ENCODE measurements at places on chromosomes 4 and X. TPM values are rescaled to one million over a fixed set of nuclear protein-coding genes. Genes with fewer than 3 reads are reported as not detected.

COL4A5 gene
- total RNA-seq, result 12.8 TPM

IL13RA1 gene
- 57.5 TPM for total RNA-seq

SLC10A4 gene
- total RNA-seq, result 9.3 TPM

NPNT gene
- 0.22 TPM for total RNA-seq

TMEM47 gene
- 0.34 TPM for total RNA-seq

GLRB gene
- total RNA-seq, result 1.2 TPM

SPACA5 gene
- not detected for total RNA-seq

TLR7 gene
- total RNA-seq, result not detected

SRPX gene
- 4.8 TPM for total RNA-seq

AKAP14 gene
- total RNA-seq, result not detected

KLB gene
- total RNA-seq, result 0.06 TPM

CFAP47 gene
- not detected for total RNA-seq

SPATA18 gene
- total RNA-seq, result 4.2 TPM

COX7B gene
- total RNA-seq, result 546 TPM

KLHL8 gene
- total RNA-seq, result 4.4 TPM

PF4V1 gene
- total RNA-seq, result not detected

GAGE2A gene
- not detected for total RNA-seq

UCP1 gene
- total RNA-seq, result 0.11 TPM

AREG gene
- 47.0 TPM for total RNA-seq

SFRP2 gene
- total RNA-seq, result not detected

GPRASP2 gene
- 6.4 TPM for total RNA-seq

MAGEA8 gene
- not detected for total RNA-seq

BBS12 gene
- 3.3 TPM for total RNA-seq

USP17L29 gene
- not detected for total RNA-seq

TCEAL5 gene
- total RNA-seq, result not detected

DCAF8L2 gene
- not detected for total RNA-seq

IQCM gene
- not detected for total RNA-seq

CABS1 gene
- total RNA-seq, result not detected

SLC49A3 gene
- not detected for total RNA-seq

CRMP1 gene
- total RNA-seq, result 3.4 TPM
